ENCODE measurements at places on chromosomes 6 and 20.

GRCh38 chr20:63562461-63563224, 8.7 kb downstream of the FNDC11 start:
- no peak for DNase-seq

DNA sequence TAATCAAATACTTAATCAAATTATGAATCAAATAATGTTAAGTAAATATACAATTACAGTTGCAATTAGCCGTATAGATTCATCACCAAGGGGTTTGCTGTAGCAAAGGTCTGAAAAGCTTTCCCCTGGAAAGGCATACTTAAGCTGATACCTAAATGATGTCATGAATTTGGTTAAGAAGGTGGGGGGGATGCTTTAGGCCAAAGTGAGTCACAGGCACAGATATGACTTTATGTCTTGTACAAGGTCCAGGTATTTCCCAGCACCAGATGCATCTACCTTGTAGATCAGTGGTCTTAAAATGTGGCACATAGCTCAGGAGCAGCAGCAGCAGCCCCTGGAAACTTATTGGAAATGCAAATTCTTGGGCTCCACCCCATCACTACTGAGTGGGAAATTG, 557.3 kb upstream of the CDH4 start:
- no peak for DNase-seq

- no peak for DNase-seq
Measured at GRCh38 chr6:160859822-160860221, 131.7 kb upstream of the MAP3K4 start.

DNA sequence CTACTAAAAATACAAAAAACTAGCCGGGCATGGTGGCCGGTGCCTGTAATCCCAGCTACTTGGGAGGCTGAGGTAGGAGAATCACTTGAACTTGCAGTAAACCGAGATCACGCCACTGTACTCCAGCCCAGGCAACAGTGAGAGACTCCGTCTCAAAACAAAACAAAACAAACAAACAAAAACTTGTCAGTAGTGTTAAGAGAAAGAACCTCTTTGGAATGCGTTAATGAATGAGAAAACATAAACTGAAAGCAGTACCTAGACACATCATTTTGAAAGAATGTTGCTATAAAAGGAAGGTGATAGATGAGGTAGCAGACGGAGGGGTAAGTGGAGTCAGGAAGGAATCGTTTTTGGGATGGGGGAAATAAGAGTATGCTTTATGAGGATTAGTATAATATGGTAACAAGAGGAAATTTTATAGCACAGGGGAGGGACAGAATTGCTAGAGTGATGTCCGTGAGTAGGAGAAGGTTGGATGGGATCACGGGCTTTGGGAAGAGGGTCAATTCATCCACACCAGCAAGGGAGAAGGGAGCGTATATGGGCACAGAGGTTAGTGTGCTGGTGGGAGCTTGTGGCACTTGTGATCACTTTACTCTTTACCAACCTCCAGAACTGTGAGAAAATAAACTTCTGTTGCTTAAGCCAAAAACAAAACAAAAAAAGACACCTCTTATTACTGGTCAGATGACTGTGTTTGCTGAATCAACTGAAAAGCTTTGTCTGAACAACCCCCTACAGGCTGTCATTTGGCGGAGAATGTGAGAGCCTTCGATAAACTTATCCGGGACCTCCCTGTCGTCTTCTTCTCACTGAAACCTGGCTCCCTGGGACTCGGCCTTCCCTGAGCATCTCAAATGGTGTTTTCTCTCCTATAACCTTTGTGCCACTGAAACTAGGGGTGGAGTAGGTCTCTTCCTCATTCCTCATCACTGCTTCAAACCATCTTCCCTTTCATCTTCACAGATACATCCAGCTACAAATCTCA, 48.9 kb upstream of the TFAP2A start:
- DNase-seq: no peak

DNA sequence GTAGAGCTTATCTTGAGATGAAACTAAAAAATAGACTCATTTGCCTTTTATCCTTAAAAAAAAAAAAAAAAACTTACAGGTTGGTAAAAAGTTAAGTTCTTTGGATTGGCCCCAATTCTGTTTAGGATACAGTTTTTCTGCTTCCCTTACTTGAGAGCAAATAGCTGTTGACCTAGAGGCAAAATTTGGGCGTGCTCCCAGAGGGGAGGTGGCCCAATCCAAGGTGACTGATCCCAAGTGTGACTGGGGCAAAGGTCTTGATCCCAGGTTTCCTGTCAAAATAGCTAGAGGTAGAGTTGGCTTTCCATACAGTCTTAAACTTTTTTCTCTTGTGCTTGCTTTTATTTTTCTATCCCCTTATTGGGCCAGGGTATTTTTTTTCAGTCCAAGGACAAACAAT, 363.8 kb upstream of the AGPAT4 start:
- no peak for DNase-seq

- DNase-seq: no peak
Measured at GRCh38 chr20:6579824-6580223, 187.7 kb upstream of the BMP2 start.

DNA sequence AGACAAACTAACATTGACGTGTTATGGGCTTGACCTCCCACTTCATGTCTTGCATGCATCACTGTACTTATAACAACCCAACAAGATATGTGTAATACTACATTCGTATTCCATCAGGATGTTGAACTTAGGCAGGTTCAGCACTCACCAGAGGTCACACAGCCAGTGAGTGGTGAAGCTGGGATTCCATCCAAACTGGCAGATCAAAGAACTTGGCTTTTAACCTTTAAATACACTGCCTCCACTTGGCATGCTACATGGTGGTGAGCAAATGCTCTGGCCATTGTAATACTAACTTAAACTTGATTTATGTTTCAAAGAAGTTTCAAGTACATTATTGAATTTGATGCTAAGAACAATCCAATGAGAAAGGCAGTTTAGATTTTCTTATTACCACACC, 10.7 kb upstream of the HDDC2 start:
- DNase-seq: no peak

GRCh38 chr6:30913721-30914075, 340 bp upstream of the VARS2 start:
- no peak for DNase-seq

DNA sequence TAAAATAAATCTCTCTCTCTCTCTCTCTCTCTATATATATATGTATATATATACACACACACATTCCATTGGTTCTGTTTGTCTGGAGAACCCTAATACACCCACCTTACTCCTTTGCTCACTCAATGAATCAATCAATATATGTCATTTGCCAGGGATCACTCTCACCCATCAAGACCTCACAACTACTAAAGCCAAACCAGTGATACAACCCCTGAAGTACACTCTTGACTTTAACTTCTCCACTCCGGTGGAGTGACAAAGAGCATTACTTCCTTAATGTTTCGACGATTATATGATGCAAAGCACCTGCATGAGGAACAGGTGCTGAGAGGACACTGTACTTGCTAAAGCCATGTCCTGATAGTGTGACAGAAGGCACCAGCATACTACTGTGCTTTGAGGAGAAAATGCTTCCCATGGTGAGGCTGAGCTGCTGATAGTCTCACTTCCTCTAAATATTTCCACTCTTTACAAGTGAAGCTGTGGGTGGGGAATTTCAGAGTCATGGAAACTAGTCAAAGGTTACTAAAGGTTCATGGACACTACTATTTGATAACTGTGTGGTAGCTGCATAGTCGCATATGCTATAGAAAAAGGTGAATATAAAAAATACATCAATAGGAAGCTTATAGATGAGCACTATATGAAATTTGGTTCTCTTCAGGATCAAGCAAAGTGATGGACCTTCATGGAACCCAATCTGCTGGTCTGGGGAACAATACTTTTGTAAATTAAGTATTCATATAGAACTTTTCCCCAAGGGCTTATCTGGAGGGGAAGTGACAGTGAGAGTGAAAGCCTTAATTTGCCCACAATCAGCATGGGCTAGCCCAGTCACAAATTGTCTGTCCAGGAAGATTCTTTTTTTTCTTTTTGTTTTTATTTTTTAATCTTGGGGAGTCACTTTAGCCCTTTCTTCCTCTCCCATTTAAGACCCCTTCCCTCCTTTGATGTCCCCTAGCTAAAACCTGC, 141.9 kb upstream of the NEDD9 start:
- DNase-seq: peak; percentile 46

GRCh38 chr6:63635215-63635587, 401 bp upstream of the PHF3 start:
- DNase-seq: no peak

DNA sequence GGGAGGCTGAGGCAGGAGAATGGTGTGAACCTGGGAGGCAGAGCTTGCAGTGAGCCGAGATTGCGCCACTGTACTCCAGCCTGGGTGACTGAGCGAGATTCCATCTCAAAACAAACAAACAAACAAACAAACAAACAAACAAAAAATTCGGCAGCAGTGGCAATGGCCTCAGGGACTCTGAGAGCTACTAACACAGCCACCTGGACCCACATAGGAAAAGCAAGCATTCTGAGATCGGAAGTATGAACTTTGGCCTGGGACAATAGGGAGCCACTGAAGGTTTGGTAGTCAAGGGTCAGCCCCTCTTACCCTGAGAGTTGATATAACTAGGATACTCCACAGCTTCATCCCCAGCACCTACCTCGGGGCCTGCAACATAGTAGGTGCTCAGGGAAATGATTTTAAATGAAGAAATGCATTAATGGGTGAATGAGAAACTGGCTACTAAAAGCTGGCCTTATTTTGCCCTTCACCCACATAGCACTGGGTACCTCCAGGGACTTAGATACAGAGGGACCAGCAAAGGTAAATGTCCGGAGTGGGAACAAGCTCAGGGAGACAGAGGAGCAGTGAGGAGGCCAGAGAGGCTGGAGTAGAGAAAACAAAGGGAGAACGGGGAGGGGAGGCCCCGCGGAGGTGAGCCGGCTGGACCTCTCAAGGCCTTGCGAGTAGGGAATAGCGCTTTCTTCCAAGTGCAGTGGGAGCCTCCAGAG, 46.6 kb upstream of the PTGIS start:
- DNase-seq: no peak

- DNase-seq: no peak
Measured at GRCh38 chr20:37749218-37749617, 55.4 kb downstream of the CTNNBL1 start.

GRCh38 chr6:129754750-129755149, 44.8 kb upstream of the ARHGAP18 start:
- no peak for DNase-seq

GRCh38 chr20:33663161-33664084, 1.3 kb downstream of the C20orf144 start:
- peak; percentile 93 for DNase-seq

- no peak for DNase-seq
Measured at GRCh38 chr6:110432285-110432900, 17.0 kb upstream of the DDO start.

GRCh38 chr6:127869183-127869582, 31.7 kb downstream of the THEMIS start:
- no peak for DNase-seq

GRCh38 chr6:95948324-95948723, 67.5 kb upstream of the FUT9 start:
- no peak for DNase-seq

DNA sequence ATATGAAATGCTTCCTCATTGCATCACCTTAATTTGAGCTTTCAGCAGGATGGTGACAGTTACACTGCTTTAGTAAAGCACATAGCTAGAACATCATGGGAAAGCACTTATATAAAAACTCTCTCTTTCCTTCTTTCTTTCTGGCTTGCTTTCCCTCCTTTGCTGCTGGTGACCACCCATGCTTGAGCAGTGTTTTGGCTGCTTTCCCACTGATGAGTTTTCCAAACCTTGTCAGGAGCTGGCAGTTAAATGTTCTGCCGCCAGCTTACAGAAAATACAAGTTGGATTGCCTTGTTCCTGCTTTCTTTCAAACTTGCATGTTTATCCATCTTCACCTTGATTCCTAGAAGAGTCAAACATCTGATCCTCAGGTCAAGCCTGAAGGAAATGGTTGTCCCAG, 323.9 kb downstream of the FOXA2 start:
- DNase-seq: no peak

GRCh38 chr6:169930799-169931198, 179.4 kb downstream of the ERMARD start:
- no peak for DNase-seq

GRCh38 chr6:109743739-109744138, 52.6 kb downstream of the FIG4 start:
- no peak for DNase-seq

DNA sequence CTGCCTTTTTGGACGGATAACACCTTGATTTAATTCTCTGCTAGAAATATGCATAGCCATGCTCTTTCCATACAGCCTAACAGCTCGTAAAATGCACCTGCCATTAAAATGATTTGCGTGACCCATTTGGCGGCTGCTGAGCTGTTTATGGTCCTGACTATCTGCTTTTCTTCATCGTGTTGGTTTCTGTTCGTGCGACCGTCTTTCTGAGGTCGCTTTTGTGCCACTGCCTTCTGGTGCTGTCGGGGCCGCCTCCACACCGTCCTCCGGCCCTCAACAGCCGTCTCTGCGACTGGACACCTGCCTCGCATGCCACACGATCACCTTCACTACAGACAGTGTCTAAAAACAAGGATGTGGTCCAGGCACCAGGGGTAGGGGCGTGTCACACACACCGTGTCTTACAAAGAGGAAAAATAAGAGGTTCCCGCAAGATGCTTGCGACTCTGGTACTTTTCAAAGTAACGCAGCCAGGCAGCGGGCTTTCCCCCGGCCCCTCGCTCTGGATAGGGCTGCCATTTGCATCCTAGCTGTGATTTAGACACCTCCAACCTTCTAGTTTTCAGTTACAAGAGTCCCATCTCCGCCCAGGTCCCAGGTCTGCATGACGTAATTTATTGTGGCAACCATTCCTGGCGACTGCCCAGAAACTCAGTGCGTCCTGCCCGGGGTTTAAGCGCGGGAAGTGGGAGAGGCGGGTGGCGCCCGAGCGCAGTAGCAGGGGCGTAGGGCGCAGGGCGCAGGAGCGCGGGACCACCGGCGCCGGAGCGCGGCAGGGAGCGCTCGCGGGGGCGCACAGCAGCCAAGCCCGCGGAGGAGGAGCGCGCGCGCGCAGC, at the start of gene STMND1:
Gene STMND1 (plus strand): TSS at position 629 of the 836 bp plus-strand sequence. CDS start 208 bp downstream, outside the sequence.
- peak; percentile 55 for DNase-seq

DNA sequence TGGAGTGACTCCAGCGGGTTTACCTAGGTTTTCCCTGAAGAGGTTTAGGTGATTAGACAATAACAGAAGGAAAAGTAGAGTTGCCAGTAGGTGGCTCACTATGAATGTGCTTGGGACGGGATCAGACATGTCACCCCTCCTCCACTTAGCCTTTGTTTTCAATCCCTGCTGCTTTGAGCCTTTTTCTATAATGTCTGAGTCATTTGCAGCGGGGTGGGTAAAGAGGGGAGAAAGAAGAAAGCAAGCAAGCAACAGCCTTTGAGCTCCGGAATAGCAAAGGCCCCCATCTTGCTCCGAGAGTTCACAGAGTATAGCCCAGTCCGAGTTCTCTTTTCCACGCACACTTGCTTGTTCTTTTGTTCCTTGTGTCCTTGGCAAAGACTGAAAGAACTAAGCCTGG, 129.1 kb downstream of the PACRG start:
- DNase-seq: no peak

- no peak for DNase-seq
Measured at GRCh38 chr6:22214314-22214713, 82.5 kb downstream of the PRL start.

All from GM13977 (cell line).